ENCODE measurements at places on chromosomes 7 and 10.

DNA sequence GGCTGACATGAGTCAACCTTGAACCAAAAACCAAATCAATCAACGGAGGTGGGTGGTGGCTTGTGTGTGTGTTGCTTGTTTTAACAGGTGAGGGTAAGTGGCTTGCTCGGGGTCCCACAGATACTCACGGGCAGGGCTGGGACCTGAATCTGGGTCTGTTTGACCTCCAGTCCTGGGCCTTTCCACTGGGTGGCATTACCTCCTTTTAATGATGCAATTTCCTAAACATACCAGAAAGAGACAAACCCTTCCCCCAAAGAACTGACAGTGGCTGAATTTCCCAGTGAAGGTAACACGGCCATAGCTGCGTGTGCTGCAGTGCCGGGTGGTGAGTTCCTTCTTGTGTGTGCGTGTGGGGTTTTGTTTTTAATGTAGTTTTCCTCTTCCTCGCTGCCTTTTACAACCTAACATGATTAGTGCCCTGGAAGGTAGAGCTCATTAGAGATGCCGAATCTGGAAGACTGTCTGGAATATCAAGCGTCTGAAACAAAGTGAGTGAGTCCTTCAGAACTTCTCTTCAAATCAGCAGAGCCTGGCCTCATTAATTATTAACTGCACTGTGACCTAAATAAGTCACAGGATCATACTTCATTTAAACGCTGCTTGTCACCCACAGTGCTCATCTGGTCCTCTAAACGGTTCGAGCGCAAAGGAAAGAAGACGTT lies 166.1 kb upstream of the TCERG1L start:
- DNase-seq: no peak

DNA sequence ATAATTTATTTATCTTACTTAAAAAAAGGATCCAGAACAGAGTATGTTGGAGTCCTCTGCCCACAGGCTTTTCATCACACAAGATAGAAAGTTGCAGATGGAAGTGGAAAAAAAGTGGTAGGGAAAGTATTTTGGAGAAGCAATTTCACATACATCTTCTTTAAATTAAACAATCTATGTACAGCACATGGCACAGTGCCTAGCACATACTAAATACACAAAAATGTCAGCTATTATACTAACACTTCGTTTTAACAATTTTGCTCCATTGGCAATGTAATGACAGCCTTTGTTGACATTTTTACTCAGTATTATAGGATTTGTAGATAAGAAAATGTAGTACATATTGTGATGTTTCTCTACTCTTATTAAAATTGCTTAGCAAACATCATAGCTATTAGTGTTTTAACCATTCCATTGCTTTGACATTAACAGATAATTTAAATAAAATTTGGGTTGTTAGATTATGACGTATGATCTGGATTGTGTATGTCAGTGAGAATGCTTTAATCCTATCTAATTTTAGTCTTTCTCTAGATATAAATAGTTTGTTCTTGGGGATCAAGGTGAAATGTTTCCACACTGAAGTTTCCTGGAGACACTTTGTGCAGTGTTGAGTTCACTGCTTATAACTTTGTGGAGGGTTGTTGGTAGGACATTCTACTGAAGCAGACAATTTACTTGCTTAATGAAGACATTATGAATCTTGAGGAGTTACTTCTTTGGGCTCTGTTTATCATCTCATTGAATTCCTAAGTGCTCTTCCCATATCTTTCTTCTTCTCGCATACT lies 202.8 kb upstream of the DKK1 start:
- no peak for DNase-seq

GRCh38 chr10:33234831-33235237 lies 99.6 kb downstream of the NRP1 start:
- no peak for DNase-seq

GRCh38 chr10:132962623-132963429 lies 20.5 kb upstream of the CFAP46 start:
- DNase-seq: no peak

DNA sequence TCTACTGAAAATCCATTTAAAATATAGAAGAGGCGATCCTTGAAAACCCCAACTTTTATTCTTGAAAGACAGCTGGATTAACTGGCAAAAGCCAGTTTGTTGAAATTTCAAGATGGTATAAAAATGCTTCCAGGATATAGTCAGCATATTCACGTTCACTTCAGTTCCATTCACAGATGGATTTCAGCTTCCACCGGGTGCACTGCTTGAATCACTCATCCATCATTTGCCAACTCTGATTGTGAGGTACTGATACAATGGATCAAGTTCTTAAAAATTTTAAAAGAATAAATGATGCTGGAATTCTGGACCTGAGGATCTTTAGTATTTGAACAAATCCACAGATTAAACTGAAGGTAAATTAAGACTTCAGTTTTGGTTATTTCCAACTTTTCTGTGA lies 2.4 kb downstream of the PURB start:
- no peak for DNase-seq

GRCh38 chr10:30052062-30052461 lies 7.3 kb downstream of the JCAD start:
- no peak for DNase-seq

DNA sequence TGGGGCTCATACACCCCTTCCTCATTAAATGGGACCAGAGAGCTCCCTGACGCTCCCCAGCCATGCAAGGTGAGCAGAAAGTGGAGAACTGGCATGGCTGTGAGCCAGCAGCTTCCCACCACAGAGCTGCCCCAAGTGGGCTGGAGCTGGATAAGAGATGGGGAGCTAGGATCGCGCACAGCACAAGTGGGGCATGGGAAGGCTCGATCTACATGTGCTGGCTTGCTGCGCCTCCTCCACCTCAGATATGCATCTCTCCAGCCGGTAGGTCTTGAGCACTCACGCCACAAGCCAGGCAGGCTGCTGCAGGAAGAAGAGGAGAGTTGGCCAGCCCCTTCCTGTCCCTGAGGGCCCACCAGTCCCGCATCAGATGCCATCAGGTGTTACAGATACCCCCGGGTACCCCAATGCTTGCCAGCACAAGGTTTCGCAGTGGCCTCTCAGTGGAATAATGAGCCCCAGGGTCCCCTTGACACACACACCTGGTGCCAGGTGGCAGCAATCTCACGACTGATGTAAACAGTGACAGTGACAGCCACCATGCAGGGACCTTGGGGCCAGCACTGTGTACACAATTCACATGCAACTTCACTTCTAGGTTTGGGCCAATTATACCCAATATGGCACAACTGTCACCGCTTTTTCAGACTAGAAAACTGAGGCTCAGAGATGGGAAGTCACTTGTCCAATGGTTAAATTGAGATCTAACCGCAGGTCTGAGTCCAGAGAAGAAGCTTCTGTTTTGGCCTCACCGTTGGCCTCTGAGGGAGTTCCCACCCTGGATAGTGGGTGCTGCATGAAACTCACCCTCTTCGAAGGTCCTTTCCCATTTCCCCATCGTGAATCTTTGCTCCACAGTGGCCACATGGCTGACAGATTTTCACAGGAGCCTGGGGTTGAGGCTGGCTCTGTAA lies 79.3 kb downstream of the OAT start:
- DNase-seq: no peak

GRCh38 chr7:71707041-71707440 lies 575.1 kb downstream of the GALNT17 start:
- DNase-seq: no peak

GRCh38 chr10:20972925-20973324 lies 75.8 kb upstream of the NEBL start:
- DNase-seq: no peak

DNA sequence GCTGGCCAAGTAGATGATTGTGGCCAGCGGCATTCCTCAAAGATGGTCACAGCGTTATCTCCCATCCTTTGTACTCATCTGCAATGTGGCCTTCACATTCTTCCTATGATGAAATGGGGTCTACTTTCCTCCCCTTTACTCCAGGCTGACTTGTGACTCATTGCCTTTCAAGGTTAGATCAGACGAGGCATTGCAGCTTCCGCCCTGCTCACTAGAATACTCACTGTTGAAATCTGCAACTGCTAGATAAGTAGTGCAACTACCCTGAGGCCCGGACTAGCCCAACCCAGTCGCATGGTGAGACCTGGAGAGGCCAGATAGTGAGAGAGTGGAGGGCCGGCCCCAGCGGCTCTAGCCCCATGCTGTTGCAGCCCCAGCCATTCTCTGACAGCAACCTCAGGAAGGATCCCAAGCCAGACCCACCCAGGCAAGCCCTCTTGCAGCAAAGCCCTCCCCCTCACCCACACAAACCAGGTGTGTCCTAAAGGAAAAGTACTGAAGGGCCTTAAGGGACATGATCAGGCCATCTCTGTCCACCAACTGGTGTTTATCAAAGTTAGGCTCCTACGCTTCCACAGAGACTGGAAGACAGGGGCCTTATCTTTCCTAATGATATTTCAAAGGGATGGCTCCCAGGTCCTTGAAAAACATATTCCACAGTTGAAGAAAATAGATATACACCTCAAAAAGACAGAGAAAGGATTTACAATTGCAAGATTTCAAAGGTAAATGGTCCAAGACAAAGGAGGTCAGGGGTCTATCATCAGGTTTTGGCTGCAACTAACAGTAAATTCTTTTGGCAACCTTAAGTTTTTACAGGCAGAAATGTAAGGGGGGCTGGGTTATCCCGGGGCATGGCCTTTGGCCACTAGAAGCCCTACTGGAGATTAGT lies 107.2 kb upstream of the TRIM24 start:
- no peak for DNase-seq

DNA sequence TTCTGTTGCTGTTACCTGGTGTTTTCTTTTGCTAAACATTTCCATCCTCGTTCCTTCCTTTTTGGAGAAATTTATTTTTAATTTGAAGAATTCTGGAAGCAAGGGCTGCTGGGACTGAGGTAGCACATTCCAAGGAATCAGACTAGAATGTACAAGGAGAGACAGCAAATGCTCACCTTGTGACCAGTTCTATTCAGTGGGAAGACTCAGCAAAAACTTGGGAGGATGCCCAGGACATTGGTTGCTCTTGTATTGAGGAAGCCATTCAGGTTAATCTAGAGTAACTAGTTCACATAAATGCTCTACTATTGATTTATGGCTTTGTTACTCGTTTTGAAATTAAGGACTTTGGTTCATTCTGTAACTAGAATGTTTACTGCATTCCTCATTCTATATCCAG lies 11.3 kb downstream of the PLCE1 start:
- DNase-seq: no peak

- DNase-seq: no peak
Measured at GRCh38 chr7:151101621-151102396, 15.5 kb downstream of the AGAP3 start.

DNA sequence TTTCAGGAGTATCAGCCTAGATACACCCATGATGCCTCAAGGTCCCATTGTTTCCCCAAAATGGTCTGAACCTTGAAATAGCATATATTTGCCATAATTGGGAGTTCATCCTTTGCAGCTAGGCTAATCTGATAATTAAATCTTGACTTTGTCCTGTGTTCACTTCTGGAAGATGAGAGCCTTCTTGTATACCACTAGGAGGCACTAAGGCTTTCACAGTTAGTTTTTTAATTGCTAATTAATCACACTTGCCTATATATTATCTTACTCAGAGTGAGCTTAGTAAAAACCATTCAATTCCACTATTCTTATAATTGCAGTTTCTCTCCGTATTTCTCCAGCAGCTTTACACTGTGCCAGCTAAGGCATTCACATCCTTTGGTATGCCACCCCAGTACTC lies 48.7 kb upstream of the MAGI2 start:
- no peak for DNase-seq

- DNase-seq: no peak
Measured at GRCh38 chr7:31924251-31924650, 146.0 kb downstream of the PDE1C start.

- peak; percentile 48 for DNase-seq
Measured at GRCh38 chr10:101050208-101051069, 11.3 kb upstream of the KAZALD1 start.

GRCh38 chr10:102381983-102382382 lies 13.5 kb upstream of the NFKB2 start:
- DNase-seq: no peak

DNA sequence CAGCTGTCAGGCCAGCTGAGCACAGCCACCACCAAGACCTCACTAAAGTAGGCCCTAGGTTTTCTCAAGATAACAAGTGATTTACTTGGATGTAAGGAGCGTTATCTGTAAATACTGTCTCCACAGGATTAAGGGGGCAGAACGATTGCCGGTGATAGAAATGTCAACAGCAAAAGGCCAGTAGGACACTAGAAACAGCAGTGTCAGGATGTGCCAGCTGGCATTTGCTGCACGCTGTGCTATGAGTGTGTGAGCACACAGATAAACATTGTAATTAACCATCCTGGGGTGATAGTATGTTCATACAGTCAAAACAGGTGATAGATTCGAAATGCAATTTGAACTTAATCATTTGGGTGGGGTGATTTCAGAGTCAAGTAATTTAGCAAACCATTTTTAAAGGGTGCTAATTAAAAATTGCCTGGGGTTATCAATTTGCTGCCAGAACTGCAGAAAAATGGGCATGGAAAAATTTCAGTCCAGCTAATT lies 36.3 kb upstream of the NOBOX start:
- DNase-seq: no peak

DNA sequence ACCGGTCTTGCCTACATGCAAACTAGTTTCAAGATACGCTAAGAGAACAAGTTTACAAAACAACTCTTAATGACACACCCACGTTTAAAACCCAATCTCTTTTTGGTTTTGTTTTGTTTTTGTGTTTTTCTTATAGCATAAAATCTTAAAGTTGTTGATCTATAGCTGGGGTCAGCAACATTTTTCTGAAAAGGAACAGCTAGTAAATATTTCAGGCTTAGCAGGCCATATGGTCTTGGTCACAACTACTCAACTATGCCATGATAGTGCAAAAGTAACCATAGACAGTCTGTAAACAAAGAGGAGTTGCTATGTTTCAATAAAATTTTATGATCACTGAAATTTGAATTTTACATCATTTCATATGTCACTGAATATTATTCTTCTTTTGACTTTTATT lies 327.4 kb downstream of the AGMO start:
- DNase-seq: no peak

GRCh38 chr7:81280531-81280930 lies 361.7 kb upstream of the SEMA3C start:
- no peak for DNase-seq

GRCh38 chr7:156466272-156466671 lies 174.3 kb upstream of the RNF32 start:
- DNase-seq: no peak

DNA sequence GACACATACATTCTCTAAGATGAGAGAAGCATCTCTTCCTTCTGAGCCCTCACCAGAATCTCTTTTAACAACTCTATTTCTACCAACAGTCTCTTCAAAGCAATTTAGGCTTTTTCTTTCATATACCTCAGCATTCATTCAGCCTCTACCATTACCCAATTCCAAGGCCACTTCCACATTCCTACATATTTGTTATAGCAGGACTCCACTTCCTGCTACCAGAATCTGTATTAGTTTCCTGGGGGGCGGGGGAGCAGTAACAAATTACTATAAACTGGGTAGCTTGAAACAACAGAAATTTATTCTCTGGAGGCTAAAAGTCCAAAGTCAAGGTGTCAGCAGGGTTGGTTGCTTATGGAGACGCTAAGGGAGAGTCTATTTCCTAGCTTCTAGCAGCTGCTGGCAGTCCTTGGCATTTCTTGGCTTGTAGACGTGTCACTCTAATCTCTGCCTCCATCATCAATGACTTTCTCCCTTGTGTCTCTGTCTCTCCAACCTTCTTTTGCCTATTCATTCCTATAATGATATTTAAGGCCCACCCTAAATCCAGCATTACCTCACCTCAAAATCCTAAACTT lies 7.4 kb downstream of the PRPS1L1 start:
- DNase-seq: no peak

- DNase-seq: no peak
Measured at GRCh38 chr7:87148332-87148955, 3.8 kb upstream of the DMTF1 start.

GRCh38 chr7:36527549-36527913 lies 137.9 kb downstream of the ANLN start:
- no peak for DNase-seq

- no peak for DNase-seq
Measured at GRCh38 chr7:146319629-146320028, 203.0 kb downstream of the CNTNAP2 start.
